ENCODE measurements at places on chromosomes 7 and 10.

DNA sequence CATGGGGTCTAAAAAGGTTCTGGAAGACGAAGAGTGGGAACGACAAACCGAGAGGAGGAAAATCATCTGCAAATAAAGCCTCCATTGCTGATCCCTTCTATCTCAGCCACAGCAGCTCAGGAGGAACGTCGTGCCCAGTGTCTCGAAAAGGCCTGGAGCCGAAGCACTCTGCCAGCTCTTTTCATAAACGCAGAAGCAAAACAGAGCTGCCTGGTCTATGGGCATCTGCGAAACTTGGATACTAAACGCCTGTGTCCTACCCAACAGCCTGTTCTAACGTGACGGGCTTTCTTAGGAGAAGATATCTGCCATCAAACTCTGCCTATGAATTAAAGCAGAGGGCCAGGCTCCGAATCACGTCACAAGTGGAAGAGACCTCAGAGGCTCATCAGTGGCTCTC is 68.7 kb downstream of the GNA12 start:
- no peak for DNase-seq

GRCh38 chr7:8134089-8134733 is 127.8 kb downstream of the ICA1 start:
- DNase-seq, result no peak

GRCh38 chr7:155722118-155722517 is 77.7 kb downstream of the RBM33 start:
- no peak for DNase-seq

DNA sequence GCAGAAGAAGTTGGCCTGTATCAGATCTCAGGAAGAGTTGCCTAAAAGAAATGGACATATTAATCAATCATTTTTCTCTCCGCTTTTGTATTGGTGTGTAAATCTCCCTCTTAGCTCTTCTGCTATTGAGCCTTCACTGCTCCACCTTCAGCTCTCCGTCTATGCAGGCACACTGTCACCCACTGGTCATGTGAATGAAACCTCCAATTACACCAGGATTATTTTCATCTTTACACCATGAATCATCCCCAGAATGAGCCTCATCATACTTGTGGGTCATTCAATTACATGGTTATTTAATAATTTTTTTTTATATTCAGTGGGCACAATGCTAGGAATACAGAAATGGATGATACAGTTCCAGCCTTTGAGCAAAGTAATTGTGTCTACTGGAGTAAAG is 92.6 kb downstream of the LRRC4 start:
- no peak for DNase-seq

GRCh38 chr7:18387191-18387735 is 108.3 kb upstream of the HDAC9 start:
- DNase-seq, result no peak

DNA sequence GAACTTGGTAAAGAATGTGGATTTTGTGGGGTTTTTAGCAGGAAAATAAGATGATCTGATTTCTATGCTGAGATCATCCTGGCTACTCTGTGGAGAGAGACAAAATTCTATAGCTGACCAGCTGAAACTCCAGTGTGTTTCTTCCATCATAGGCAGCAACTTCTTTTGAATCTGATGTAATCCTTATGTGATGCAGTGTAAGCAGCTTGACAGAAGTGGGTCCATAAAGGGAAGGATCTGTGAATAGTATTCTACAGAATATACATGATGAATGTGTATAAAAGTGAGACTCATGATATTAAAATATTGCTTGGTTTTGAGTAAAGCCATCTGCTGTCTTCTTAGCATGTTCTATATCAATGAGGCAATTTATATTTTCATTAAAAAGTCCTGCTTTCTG is 4.4 kb downstream of the MYO3A start:
- DNase-seq, result no peak

- no peak for DNase-seq
These were observed 10.7 kb downstream of the NCOA4 start for GRCh38 chr10:46019569-46020343.

DNA sequence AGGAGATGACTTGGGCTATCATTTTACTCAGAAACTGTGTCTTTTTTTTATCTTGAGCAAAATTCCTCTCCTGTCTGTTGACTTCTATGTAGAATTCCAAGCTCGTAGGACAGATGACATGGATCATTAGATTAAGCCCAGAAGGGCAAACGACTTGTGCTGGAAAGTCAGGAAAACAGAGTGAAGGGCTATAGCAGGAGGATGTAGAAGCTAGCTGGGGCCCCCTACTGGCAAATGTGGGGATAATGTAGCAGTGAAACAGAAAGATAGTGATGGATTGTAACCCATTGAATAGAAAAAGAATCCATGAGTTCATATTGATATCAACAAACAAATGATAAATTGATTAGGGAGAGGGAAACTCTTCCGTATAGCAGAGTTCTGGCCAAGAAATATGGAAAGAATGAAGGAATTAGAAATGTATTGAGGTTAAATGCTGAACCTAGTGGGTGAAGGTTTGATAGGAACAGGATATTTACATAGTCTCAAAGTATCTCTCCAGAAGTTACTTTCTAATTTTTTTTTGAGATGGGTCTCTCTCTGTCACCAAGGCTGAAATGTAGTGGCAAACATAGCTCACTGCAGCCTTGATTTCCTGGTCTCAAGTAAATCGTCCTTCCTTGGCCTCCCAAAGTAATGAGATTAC is 103.6 kb downstream of the LYZL1 start:
- DNase-seq, result peak; percentile 64

DNA sequence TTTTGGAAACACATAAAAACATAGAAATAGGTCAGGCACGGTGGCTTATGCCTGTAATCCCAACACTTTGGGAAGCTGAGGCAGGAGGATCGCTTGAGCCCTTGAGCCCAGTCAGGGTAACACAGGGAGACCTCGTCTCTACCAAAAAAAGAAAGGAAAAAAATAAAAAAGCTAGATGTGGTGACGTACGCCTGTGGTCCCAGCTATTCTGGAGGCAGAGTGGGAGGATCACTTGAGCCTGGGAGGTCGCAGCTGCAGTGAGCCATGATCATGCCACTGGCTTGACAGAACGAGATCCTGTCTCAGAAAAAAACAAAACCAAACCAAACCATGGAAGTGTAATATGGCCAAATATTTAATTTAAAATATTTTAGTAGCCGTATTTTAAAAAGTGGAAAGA is 55.6 kb downstream of the MCU start:
- DNase-seq, result no peak

DNA sequence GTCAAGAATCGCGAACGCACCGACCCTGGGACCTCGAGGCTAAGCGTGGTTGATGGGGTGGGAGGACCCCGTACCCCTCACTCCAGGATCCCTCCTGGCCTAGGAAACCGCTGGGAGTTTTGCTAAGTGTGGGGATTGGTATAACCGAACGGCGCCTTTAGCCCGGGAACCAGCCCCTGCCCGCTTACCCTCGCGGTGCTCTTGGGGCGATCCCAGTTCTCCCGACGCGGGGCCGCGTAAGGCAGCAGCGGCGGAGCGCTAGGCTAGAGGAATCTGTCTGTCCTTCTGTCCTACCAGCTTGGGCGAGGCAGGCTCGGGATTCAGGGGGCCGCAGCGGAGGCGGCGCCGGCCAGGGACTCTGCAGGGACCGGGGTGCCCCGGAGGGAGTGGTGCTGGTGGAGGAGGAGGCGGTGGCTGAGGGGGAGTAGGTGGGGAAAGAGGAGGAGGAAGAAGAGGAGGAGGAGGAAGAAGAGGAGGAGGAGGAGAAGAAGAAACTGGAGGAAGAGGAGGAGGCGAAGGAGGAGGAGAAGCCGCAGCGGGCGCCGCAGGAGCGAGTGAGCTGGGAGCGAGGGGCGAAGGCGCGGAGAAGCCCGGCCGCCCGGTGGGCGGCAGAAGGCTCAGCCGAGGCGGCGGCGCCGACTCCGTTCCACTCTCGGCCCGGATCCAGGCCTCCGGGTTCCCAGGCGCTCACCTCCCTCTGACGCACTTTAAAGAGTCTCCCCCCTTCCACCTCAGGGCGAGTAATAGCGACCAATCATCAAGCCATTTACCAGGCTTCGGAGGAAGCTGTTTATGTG is 439 bp upstream of the EMX2 start:
- peak; percentile 90 for DNase-seq

DNA sequence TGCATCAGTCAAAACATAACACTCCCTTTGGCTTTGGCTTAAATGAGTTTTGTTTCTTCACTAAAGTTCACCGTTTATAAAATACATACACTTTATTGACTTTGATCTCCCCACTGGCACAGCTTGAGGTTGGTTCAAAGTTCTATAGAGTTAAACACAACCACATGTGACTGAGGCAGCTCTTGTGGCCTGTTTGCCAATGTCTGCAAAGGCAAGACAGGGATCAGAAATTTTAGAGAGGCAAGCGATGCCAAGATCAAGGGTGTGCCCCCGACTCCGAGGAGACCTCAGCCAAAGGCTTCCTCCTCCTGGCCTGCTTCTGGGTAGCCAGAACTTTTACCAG is 129.8 kb upstream of the JCAD start:
- DNase-seq, result peak; percentile 28

DNA sequence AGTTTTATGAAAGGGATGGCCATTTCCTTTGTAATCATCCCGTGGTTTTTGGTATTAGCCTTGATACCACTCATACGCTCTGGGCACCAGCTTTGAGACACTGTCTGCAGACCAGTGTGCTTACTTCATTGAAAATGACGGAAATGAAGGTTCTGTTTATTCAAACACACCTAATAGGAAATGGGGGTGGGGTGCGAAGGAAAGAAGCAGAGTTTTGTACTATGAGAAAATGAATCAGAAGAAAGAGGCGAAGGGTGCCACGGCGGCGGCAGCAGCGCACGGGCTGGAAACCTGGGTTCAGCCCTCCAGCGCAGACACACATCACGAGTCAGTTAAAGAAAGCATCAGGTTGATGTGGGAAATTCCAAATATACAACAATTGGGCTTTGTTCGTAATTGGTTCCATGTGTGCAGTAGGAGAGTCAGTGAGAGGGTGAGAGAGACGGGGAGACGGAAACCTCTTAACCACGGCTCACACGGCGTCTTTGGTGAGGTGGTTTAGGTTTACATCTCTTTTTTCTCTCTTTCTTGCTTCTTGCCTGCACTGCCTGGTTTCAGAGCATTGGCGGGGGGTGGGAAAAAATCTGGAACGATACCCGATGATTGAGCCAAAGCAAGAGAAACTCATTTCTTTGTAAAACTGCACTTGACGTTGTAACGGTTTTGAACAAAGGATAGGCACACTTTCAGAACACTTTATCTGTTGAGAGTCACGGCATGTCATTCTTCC is 321.2 kb downstream of the FRMD4A start:
- peak; percentile 67 for DNase-seq

DNA sequence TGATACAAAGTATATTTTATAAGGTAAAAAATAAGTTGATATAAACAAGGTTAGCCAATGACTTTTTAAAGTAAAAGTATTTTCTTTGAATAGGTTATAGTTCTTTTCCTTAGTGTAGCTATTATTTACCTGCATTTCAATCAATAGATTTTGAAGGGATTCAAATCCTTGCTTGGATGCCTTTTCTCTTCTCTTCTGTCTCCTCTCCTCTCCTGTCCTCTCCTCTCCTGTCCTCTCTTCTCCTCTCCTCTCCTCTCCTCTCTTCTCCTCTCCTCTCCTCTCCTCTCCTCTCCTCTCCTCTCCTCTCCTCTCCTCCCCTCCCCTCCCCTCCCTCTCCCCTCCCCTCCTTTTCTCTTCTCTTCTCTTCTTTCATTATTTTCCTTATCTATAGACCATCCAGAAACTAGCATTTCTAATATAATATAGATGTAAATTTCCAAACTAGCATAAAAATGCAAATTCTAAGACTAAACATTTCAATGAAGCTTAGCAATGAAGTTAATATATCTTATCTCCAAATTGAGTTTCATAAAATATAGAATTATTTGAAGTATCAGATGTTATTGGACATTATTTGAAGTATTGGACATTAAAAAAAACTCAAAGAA is 60.5 kb upstream of the PRKCQ start:
- no peak for DNase-seq

DNA sequence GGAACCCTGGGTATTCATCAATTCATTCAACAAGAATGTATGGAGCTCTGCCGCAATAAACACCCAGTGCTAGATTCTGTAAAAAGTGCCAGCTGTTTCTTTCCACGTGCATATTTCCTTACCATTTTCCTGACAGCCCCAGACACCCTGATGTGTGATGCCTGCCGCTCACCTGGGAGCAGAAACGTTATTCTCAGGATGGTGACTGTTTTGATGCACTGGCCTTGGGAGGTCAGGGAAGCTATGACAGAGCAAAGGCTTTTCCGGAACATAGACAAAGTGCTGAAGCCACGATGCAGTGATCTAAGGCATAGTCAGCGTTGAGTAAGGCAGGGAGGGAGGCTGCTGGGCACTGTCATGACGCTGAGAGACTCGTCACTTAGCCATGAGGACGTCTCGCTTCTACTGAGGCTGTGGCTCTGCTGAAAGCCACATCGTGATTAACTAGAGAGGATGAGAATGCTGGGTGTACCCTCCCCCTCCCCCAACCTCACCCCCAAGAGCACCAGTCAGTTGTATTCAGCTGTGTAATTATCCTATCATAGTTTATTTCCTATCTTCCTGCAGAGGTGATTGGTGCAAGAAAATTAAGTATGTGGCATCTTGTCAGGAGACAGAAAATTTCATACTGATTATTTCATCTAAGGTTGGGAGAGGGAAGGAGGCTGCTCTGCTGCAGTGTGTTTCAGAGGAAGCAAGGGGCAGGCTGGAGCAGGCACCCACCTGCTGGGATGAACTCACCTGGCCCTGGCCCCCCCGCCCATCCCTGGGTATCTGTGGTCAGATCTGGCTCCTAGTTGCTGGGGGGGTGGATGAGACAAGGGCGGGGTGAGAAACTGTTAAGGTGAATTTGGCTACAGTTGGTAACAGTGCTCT is 48.8 kb upstream of the SMNDC1 start:
- no peak for DNase-seq

GRCh38 chr10:98572594-98572993 is 125.9 kb upstream of the HPS1 start:
- DNase-seq, result no peak

- DNase-seq, result no peak
These were observed 8.4 kb downstream of the ZNF862 start for GRCh38 chr7:149846436-149847046.

DNA sequence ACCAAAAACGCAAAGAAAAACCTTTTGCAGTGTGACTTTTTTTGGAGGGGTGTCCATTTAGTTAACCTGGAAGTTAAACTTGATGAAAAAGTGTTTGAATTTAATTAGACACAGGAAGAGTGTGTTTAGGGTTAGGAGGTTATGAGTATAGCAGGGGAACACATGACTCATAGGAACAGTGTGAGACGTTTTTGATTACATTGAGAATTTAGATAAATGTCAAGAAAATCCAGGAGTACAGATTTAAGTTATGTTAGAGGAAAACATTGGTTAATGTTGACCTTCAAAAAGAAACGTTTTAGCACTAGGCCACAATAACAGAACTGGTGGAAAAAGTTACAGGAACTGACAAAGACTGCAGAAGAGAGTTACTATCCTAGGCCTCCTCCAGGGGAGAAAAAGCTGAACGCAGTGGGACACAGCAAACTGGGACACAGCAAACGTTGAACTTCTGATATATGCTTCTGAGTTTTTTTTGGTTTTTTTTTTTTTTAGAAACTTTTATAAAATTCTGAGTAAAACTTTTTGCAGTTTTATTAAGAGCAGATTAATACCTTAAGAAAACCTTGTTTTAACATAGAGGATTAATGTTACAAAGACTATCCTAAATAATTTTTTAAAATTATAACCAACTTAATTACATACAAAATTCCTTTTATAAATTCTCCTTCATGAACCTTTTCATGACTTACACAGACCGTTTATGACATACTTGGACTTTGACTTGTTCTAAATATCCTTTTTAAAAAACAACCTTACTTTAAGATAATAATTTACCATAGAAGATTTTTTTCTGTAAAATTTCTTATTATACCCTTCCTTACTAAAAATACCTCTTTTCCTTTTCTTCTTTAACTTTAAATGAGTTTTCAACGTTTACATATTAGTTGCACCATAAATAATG is 22.2 kb downstream of the LANCL2 start:
- DNase-seq, result no peak
